GM04504 (cell line): ENCODE measurements at places on chromosomes 3 and 15.

- DNase-seq = no peak
Measured at GRCh38 chr15:24956111-24956838, 1.5 kb downstream of the SNRPN start.

DNA sequence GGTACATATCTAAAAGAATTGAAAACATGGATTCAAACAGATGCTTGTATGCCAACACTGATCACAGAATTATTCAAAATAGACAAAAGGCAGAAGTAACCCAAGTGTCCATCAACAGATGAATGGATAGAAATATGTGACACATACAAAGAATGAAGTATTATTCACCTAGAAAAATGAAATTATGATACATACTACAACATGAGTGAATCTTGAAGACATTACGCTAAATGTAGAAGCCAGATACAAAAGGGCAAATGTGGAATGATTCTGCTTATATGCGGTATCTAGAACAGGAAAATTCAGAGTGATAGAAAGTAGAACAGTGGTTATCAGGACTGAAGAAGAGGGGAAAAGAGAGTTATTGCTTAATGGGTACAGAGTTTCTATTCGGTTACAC, 26.2 kb upstream of the SLC12A8 start:
- DNase-seq = no peak

- DNase-seq = no peak
Measured at GRCh38 chr3:156492801-156493261, 62.1 kb downstream of the SSR3 start.

DNA sequence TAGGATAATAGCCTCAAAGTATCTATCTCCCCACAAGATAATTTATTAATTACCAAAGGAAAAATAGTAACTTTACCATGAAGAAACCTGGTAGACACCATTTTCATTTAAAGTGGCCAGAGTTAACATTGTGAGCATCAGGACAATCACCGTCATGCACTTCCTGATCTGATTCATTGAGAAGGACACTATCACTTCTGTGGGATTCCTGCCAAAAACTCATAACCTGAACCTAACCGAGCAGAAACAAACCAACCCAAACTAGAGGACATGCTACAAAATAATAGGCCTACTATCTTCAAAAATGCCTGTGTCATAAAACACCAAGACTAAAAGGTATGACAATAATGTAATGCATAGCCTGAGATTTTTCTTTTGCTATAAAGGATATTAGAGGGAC, 39.0 kb downstream of the FSIP1 start:
- no peak for DNase-seq

DNA sequence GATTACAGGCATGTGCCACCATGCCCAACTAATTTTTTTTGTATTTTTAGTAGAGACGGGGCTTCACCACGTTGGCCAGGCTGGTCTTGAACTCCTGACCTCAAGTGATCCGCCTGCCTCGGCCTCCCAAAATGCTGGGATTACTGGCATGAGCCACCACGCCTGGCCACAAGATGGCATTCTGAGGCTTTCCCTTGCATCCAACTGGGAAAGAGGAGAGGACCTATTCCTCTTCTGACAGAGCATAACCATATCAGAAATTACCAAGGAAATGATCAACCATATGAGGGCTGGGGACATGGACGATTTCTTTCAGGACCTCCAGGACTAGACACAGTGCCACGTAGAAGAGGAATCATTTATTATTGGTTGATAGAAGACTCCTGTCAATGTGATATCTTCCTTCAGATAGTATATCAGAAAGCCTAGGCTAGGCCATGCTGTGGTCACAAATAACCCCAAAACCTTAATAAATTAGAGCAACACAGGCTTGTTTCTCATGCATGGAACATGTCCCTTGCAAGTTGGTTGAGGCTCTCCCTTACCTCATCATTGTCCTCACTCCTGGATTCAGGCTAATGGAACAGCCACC, 372.3 kb upstream of the IL12A start:
- DNase-seq = peak; percentile 43

DNA sequence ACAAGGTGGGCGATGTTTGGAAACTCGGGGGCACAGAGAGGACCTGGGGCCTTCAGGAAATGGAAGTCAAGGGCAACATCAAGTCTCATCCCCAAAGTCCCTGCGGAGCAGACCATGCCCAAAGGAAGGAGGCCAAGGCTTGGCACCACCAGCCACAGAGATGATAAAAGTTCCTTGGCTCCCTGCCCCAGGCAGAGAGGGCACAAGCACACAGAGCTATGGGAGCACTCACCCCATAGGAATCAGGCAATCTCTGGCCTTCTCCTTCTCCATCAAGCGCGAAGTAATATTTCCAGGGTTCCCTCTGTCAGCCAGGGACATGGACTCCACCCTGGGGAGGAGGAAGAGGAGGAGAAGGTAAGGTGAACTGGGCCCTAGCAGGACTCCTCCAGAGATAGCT, 7.9 kb downstream of the ACAA1 start:
- DNase-seq = no peak

DNA sequence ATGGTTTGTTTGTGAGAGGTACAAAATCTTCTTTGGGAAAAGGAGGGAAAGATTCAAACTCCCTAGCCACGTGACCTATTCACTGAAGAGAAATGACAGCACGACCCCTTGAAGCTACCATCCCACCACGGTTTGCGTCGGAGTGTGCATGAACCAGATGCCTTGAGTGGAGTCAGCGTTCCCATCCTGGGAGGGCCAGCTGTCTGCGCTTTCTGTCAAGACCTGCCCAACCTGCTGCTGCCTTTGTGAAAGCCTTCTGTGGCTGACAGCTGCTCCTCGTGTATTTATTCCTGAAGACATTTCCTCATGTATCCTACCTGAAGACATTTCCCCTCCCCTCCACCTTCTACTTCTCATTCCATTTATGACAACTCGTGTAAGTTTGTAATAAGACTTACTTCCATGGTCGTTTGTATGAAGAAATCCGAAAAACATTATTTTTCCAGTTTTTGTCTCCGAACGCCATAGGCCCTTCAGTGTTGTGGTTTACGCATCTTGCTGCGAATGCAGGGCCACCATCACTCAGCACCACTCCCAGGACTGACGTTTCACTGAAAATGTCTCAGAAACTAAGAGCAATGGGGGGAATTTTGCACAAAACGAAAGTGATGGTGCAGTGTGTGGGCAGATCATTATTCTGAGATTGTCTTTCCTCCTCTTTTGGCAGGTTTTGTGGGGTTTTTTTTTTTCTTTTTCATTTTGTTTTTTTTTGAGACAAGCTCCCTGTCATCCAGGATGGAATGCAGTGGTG, 18.9 kb downstream of the EBLN2 start:
- DNase-seq = no peak
